Amniotic stem cell (primary cell): ENCODE measurements at places on chromosomes 13 and 19.

GRCh38 chr13:23777575-23777870 lies 111.7 kb downstream of the MIPEP start:
- DNase-seq, result no peak

DNA sequence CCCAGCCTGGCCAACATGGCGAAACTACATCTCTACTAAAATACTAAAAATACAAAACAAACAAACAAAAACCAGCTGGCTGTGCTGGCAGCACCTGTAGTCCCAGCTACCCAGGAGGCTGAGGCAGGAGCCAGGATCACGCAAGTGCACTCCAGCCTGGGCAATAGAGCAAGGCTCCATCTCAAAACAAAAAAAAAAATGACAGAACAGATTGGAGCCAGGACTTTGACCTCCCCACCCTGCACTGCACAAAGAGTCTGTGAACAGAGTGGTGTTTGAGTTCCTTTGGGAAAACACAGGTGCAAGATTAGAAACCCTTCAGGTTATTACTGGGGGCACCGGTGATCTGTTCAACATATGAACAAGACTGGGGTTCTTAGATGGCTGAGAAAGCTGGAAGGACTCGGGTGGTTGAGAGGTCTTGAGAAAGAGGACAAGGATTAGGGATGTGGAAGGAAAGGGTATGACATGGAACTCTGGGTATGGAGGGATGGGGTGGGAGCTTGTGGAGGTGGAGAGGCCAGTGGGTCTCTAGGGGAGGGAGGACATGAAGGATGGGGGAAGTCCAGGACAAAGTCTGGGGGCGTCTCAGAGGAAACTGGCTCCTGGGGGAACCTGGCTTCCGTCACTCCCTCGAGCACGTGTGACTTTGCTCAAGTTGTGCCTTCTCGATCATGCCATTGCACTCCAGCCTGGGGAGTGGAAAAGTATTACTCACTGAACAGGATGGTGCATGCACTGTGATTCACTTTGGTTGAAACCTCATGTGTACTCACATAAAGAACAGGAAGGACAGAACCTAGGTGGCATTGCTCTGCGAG lies 25.9 kb downstream of the RCN3 start:
- peak; percentile 22 for DNase-seq

DNA sequence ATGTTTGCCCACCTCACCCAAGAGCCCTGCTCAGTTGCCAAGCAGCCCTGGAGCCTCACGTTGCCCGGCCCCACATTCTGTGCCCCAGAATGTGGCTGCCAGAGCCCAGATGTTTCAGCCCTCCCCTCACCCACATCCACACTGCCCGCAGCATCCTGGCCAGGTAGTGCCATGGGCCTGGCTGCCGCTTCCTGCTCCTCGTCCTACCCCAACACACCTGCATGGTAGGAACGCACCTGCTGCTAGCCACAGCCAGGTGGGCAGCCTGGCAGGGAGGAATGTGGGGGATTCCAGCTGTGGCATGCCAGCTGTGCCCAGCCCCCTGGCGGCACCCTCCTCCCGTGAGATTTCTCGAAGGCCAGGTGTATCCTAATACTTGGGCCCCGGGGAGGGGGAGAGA lies 7.5 kb upstream of the NFIX start:
- DNase-seq, result no peak

- DNase-seq, result no peak
Observed at GRCh38 chr19:51742789-51743188, 8.9 kb downstream of the FPR1 start.

GRCh38 chr13:37418490-37418889 lies 180.1 kb downstream of the POSTN start:
- no peak for DNase-seq

DNA sequence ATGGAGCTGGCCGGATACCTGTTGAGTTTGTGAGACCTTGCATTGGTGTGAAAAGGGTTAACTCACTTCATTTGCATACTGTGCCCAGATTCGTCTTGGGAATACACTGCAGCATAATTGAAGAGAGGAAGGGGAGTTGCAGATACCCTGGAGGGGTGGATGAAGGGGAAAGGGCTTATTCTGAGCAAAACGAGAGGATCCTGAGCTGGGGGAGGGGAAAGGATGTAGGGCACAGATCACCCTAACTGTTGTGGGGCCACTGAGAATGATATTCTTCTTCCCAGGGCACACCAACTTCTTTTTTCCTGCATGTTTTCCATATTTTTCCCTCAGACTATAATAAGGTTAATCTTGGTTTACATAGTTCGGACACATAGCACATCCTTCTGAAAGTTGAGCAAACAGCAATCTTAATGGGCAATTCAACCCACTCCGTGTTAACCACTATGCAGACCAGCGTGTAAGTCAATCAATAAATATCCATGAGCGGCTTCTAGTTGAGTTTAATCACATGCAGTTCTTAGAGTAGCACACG lies 11.7 kb upstream of the PTPRS start:
- no peak for DNase-seq

DNA sequence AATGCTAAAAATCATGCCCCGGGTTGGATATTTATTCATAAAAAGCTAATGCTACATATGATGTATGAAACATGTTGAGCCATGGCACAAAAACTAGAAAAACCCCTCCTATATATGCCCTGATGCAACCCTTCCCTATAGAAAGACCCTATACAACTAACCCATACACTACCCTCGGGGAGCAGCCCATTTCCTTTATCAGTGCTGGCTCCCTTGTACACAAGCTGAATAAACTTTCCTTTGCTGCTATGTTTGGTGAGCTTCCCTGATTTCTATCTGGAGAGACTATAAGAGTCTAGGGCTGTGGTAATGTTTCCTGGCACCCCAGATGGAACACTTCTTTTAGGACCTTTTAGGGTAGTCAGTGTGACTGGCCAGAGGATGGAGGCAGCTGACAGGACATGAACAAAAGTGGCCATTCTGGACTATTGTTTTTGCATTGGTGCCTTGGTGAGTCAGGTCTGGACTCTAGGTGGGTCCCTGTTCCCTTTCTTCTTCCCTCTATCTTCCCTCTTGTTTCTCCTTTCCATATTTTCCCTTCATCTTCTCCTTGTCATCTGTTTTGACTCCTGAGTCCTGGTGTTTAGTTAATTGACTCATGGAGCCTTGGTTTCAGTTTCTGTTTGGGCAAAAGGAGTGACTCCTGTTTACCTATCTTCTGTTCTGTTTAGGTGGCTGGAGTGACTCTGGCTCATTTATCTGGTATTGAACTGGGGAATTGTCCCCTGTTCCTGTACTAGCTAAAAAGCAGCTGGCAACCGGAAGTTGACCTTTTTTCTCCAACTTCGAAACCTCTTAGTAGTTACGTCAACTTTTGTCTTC lies 1321.8 kb upstream of the PCDH9 start:
- DNase-seq, result no peak

- DNase-seq, result no peak
Observed at GRCh38 chr19:53785196-53785889, 38.8 kb downstream of the NLRP12 start.

- DNase-seq, result no peak
Observed at GRCh38 chr19:38977445-38978325, 2.1 kb upstream of the FBXO17 start.

GRCh38 chr13:97574926-97575325 lies 141.0 kb downstream of the RAP2A start:
- DNase-seq, result no peak

DNA sequence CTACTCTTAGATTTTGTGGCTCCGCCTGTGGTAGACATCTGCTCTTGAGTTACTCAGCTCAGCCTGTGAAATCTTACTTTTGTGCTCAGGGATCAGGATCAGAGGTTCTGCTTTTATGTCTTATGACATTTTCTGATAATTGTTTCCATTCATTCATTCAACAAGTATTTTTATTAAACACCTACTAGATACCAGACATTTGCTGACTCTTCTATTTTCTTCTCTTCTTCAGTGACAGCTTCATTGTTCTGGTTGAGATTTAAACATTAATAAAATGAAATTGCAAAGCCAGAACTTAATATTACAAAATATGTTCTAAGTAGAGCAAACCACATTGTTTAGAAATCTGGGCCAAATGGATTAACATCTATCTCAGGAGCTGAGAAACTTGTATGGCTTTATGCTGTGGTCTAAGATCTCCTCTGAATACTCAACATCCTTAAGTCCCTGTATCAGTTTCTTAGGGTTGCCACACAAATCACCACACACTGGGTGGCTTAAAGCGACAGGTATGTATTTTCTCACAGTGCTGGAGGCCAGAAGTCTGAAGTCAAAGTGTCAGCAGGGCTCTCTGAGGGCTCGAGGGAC lies 15.8 kb upstream of the MICU2 start:
- no peak for DNase-seq

DNA sequence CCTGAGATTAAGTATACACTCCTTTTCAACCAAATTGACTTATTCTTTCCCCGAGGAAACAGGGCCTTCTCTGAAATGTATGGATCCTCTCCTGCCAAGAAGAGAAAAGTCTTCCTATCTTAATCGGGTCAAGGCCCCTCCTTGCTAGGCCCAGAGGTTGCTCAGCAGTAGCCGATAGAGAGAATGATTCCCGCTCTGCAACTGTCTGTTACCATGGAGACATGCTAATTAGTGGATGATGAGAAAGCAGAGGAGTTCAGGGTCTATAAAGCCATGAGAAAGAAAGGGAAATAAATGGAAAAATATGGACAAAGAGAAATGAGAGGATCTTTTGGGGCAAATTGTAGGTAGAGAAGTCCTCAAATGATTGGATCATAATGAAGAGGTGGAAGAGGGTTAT lies 103.5 kb downstream of the POU4F1 start:
- DNase-seq, result no peak

DNA sequence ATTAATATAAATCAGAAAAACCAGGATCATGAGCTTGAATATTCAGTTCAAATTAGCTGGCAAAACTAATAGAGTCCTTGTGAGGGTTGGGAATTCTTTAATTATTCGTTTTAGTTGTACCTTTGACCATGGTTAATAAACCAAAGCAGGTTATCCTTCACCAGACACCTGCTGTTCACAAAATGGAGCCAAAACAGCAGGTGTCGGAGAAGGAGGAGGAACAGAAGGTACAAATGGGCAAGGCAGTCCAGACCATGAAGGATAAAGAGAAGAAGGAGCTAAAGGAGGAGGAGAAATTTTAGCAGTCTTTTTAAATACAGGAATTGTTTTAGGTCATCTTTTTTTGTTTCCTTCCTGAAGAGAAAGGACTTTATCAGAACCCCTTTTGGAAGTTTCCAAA lies 106.1 kb downstream of the NHLRC3 start:
- DNase-seq, result no peak

- no peak for DNase-seq
Observed at GRCh38 chr13:43579321-43579720, 207.5 kb downstream of the ENOX1 start.

- DNase-seq, result peak; percentile 40
Observed at GRCh38 chr19:39671739-39672363, 16.1 kb downstream of the LGALS16 start.

DNA sequence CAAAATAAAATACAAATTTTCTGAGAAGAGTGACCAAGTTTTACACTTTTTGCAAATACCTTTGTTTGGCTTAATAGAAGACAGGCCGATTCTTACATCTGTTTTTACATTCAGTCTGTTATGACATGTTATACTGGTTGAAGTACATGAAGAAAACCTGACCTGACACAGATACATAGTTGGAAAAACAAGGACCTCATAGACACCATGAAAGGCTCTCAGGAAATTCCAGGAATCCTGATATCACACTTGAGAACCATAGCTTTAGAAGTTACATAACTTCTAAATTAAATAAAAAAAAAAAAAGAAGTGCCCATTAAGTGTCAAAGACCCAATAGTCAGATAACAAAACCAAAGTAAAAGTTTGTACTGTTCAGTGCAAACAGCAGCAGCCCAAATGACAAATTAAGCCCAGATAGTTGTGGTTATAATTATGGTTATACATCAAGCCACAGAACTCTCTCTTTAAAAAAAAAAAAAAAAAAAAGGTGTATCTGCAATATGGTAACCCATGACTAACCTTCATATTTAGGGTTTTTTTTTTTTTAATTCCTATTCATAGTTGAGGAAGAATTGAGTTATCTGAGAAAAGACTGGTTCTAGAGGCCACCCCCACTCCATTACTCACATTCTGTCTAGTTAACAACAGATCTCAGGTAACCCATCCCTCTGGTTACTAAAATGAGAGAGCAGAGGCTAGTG lies 19.8 kb downstream of the RBM26 start:
- no peak for DNase-seq

DNA sequence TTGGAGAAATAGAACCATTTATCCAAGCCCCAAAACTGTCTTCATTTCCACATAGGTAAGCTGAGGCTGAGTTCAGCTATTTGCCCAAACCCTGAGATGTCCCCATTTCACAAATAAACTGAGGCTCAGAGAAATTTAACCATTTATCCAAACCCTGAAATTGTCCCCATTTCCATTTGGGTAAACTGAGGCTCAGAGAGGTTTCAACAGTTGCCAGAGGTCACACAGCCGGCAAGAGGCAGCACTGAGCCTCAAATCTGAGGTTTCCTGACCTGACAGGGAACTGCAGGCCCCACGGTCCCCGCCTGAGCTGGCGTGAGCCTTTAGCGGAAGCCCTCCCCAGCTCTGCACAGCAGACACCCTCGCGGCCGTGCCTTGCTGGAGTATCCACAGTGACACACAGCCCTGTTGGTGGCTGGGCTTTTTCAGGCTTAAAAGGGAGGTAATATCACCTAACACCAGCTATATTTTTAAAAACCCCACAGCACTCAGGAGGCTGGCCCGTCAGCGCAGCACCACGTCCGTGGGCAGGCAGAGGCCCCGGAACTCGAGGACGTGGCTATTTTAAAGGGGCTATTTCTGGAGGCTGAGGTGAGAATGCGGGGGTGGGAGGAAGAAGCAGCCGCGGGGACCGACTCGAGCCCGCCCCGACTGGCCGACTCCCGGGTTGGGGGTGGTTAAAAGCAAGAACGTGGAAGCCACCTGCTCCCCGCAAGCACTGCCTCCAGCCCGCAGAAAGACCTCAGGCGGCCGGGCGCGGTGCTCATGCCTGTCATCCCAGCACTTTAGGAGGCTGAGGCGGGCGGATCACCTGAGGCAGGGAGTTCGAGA lies 18.5 kb downstream of the PTPRS start:
- DNase-seq, result no peak

DNA sequence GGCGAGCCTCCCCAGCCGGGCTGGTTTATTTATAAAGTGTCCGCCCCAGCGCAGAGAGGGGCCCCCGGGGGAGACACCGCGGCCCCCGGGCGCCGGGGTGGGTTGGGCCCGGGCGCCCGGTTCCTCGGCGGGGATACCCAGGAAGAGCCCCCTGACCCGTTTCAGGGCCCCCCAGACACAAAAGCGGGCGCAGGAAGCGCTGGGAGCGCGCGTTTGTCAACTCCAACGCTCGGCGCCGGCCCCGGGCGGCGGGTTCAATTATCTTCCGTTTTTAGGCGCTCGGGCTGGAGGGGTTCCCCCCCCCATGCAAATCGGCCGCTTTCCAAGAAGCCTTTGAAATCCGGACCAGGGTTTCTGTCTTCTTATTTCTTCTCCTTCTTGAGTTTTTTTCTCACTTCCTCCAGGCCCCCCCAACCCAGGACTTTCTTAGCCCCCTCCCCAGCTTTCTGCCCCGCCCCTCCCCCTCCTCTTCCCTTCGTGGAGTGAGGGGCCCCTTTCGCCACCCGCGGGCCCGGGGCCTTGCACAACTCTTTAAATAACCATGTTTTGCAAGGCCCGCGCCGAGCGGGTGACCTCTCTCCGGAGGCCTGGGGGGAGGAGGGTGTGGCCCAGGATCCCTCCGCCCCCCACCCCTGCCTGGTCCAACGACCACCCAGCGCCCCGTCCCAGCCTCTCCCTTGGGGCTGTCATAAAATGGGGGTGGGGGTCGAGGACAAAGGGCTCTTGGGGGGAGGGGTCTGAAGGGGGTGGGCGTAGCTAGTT lies 935 bp downstream of the ARID3A start:
- DNase-seq, result no peak

- DNase-seq, result no peak
Observed at GRCh38 chr19:58385313-58385890, 1.7 kb upstream of the RPS5 start.
